ENCODE measurements at places on chromosomes 3 and 15. TPM values are rescaled to one million over a fixed set of nuclear protein-coding genes. Genes with fewer than 3 reads are reported as not detected.

The CERS3 gene
- total RNA-seq = not detected

The WDR76 gene
- total RNA-seq = 5.4 TPM

The NR1I2 gene
- 56.9 TPM for total RNA-seq

DNA sequence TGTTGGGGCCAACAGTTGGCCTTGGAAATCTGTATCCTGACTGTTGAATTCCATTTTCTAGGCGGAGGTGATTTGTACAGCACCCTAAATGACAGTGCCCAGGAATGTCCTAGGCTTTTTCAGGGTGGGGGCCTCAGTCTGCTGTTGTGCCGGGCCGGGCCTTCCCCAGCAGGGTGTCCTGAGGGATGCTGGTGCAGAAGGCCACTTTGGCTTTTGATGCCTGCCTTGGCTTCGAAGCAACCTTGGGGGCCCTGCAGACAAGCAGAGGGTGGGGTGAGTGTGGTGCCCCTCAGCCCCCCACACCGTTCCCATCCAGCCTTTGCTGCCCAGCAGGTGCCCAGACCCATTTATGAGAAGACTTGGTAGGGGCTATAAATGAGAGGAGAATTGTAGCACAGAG is 33.0 kb downstream of the SYNM start:
- H3K4me3 ChIP-seq = no peak overlapping the region
- no peak overlapping the region for H3K27ac ChIP-seq
- H3K27me3 ChIP-seq = no peaks in the 10 kb centered on the region
- H3K4me1 ChIP-seq = no peaks in the 10 kb centered on the region

DNA sequence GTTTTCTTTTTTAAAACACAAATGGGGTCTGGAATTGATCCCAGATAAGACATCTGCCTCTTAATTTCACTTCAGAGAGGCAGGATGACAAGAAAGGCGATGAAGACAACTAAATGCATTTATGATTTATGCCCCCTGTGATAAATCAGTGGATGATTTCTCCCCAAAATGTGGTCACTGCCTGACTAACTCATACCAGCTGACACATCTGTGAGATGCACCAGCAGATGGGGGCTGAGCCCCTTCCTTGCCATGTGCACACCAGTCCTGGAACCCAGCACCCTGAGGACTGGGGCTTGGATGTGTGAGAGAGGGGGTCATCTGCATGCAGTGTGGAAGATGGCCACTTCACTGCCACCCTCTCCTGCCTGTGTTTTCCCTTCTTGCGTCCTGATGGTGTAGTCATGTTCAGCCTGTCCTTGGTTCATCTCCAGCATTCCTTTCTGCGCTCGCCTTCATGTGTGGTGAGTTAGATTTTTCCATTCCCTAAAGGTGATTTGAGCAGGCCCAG is 264.3 kb downstream of the LRTM1 start:
- no peaks in the 10 kb centered on the region for H3K27me3 ChIP-seq
- no peaks in the 10 kb centered on the region for H3K36me3 ChIP-seq
- H3K27ac ChIP-seq = no peak overlapping the region
- H3K4me3 ChIP-seq = no peak overlapping the region
- no peaks in the 10 kb centered on the region for H3K4me1 ChIP-seq

Data from Peyer's patch (tissue), 4 donors.